NCI-H774 (cell line): ENCODE measurements at places on chromosomes 12 and 14.

GRCh38 chr12:27400856-27401354 is 45.6 kb upstream of the SMCO2 start:
- DNase-seq: no peak

DNA sequence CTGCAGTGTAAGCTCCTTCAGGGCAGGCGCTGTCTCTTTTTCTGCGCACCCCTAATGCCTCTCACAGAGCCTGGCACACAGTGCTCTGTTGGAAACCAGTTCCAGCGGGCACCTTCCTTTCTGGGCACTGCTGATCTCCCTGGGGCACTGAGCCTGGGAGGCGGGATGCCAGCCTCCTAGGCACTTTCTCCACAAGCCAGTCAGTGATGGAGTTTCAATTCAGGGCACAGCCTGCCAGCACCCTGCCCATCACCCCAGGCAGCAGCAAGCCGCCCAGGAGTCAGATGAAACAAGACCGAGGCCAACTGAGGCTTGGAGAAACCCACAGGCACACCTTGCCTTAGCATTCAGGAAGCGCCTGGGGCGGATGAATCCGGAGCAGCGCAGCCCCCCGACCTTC is 5.7 kb upstream of the CTDSP2 start:
- no peak for DNase-seq

- no peak for DNase-seq
Observed at GRCh38 chr12:29113101-29113500, 36.0 kb upstream of the FAR2 start.

DNA sequence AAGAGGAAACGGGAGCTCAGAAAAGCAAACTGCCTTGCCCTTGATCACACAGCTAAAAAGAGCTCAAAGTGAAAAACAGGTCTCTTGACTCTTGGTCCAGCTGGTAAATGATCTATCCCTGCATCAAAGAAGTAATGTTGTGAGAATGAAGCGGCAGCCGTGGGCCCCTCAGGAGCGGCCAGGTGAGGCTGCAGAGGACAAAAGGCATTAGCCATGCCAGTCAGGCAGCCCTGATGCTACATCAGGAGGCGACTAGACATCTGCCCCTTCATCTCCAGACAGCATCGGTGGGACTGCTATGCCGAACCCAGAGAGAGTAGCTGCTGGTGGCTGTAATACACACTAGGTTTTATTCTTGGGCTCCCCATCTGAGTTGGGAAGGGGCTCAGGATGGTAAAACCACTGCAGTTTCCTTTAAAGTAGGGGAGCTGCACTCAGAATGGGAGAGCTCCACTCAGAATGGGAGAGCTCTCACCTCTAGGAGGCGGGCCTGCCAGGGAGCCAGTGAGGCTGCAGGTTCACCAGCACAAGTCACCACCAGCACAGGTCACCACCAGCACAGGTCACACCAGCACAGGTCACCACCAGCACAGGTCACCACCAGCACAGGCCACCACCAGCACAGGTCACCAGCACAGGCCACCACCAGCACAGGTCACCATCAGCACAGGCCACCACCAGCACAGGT is 120.1 kb downstream of the TSPAN9 start:
- DNase-seq: no peak

- DNase-seq: no peak
Observed at GRCh38 chr12:74111688-74112360, 425.8 kb upstream of the ATXN7L3B start.

DNA sequence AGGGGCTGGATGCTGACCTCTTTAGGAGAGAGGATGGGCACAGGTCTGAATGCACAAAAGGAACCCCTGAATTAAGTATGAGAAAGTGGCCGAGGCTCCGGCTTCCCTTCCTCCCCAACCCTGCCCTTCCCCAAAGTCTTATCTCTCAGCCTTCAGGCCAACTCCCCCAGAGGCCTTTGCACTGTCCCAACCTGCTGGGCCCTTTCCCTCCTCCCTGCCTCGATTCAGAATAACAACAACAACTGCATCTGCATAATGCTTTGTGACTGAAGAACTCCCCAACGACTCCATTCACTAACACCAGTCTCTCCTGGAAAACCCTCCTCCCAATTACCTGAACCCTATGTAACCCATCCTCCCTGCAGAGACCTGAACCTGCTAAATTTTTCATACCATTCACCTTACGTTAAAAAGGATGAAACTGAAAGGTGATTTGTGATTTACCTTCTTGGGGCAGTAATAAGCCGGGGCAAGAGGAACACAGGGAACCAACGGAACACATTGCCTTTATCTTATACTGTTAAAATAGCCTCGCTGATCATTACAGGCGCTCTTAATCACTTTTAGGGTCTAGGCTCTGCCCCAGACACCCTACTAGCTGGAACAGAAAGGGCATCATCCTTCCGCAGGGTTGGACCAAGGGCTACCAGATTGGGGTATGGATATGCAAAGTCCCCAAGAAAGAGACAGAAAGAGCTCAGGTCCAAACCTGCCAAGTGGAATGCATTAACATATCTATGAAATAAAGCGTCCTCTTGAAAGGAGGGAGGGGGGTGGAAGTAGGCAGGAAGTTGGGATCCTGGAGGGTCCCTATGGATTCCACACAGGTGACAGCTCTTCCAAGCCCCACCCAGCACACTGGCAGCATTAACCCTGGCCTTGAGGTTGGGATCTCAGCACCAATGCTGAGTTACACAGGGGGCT is 24.2 kb upstream of the FOXN3 start:
- no peak for DNase-seq

DNA sequence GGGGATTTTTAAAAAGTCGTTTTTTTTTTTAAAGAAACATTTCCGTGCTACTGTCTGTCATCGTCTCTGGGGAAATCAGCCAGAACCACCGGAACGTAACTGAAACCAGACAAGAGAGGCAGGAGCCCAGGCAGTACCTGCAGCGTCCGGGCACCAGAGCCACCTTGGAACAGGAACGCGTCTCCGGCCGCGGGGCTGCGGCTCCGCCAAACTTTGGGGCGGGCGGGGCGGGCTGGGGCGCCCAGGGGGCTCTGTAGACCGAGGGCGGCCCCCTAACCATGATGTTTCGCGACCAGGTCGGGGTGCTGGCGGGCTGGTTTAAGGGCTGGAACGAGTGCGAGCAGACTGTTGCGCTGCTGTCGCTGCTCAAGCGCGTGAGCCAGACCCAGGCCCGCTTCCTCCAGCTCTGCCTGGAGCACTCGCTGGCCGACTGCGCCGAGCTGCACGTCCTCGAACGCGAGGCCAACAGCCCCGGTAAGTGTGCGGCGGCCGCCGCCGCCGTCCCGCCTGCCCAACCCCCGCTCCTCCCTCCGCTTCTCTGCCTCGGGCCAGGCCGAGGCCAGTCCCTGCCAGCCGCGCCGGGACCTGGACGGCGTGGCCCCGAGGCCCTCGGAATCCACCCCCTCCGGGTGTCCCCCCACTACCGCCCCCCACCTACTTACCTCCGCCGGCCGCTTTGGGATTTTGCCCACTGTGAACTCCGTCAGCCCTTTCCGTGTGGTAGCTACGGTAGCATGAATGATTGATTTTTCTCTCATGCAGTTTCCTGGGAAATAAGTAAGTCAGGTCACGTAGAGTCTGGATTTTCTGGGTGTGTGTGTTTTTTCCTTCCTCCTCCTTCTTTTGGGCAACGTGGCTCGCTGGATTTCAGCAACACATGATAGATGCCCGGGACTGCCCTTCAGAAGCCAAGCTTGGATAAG is 972 bp downstream of the SAMD4A start:
- no peak for DNase-seq

GRCh38 chr14:88856786-88857366 is 32.4 kb downstream of the TTC8 start:
- no peak for DNase-seq

- DNase-seq: no peak
Observed at GRCh38 chr12:121568518-121568917, 12.3 kb downstream of the KDM2B start.

- no peak for DNase-seq
Observed at GRCh38 chr12:96172981-96173380, 21.2 kb upstream of the ELK3 start.
